ENCODE measurements at places on chromosomes 5 and 9. TPM values are rescaled to one million over a fixed set of nuclear protein-coding genes. Genes with fewer than 3 reads are reported as not detected.

Gene C5orf15
- total RNA-seq, result 52.7 TPM

Gene PCDHGB2
- 12.7 TPM for total RNA-seq

Gene PCDHGA2
- 1.9 TPM for total RNA-seq

Gene STKLD1
- not detected for total RNA-seq

Gene CRB2
- 0.82 TPM for total RNA-seq

Measured in transverse colon (tissue), 4 donors.